ENCODE measurements at places on chromosomes 7 and 10.

DNA sequence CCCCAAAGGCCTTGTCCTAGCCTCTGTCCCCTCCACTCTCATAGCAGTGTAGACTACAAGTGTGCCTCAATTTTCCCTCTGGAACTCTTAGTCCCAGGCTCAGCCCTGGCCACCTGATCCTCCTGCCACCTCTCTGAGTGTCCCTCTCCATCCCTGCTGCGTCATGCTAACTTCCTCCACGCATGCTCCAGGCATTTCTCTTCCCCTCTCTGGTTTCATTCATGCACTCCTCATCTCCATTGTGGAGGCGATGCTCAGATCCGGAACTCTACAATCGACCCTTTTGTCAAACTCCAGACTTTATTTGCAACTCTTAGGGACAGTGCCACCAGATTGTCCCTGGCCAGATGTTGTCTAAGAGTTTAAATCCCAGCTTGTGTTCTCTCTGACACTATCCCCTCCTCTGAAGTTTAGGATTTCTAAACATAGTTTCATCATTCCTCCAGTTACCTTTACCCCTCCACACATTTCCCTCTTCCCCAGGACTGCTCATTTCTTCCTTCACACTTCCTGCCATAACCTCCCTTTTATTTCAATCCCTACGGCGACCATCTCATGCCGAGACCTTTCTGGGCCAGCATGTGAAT lies 492.6 kb downstream of the PLXNA4 start:
- no peak for DNase-seq

- no peak for DNase-seq
These were observed 43.8 kb downstream of the LRRC18 start for GRCh38 chr10:48895803-48896195.

GRCh38 chr10:21661935-21662334 lies 127.9 kb downstream of the MLLT10 start:
- no peak for DNase-seq

- no peak for DNase-seq
These were observed 1.9 kb downstream of the DHX32 start for GRCh38 chr10:125878957-125879835.
